ENCODE measurements at places on chromosomes 5 and 9.

DNA sequence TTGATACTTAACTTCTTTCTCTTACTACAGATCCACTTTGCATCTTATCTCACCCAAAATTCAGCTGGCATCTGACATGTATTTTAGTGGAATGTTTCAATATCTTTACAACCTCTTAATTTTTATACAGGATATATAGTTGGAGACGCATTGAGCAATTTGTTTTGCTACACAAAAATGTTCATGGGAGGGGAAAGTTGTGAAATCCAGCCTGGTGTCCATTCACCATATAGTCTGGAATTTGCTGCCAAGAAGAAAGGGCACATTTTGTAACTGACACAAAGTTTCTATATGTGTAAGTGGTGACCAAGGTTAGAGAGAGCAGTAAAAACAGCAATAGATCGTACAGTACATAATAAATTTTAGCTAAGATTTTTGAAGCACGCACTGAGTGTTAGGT, 14.0 kb upstream of the CHD1 start:
- no peak for DNase-seq

DNA sequence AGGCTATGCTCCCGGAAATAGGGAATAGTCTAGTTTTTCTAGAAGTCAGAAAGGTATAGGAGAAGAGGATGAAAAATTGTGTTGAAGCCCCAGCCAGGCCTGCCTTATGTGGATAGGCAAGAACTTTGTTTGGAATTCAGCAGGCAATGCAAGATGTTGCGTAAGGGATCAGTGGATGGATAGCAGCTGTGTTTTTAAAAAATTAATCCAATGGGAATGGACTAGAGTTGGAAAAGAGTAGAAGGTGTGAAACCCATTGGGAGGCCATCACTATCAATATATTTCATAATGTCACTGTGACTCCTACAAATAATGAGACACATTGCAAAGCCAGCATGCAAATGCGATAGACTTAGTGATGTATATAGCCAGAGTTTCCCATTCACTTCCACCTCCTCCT, 281.9 kb downstream of the MARCHF11 start:
- no peak for DNase-seq

DNA sequence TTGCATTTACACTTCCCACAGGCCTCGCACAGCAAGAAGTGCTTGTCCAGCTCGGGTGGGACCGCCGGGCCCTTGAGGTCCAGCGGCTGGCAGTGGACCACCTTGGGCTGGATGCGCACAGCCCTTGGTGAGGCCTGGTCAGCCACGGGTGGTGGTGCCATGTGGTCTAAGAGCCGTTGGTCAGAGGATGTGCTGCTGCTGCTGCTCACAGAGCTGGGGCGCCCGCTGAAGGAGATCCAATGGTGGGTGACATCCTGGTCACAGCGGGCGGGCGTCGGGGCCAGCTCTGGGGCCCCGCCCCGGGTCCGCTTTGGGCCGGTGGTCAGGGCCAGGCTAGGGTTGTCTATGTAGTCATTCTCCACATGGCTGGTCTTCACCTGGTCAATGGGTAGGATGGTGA, 10.2 kb downstream of the SPRY4 start:
- no peak for DNase-seq

- no peak for DNase-seq
These were observed 33.9 kb downstream of the EGFLAM start for GRCh38 chr5:38292228-38292627.

GRCh38 chr5:170293273-170293672, 4.3 kb downstream of the LCP2 start:
- DNase-seq = no peak

DNA sequence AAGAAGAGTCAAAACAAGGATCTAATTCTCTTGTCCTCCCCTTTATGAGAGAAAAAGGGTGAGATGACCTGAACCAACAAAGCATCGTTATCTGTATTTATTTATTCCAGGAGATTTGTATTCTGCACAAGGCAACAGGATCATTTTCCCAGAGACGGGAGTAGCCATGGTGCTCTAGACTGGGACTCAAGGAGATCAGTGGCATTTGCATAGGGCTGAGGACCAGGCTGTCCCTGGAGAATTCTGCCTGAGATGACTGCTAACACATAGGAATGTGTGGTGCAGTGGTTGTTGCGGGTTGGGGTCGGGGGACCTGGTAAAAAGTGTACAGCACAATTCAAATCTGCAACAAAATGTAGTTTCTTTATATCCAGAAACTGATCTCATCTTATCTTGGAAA, 22.3 kb upstream of the ZNF474 start:
- no peak for DNase-seq

GRCh38 chr9:71929791-71930440, 18.5 kb downstream of the C9orf85 start:
- DNase-seq = no peak

DNA sequence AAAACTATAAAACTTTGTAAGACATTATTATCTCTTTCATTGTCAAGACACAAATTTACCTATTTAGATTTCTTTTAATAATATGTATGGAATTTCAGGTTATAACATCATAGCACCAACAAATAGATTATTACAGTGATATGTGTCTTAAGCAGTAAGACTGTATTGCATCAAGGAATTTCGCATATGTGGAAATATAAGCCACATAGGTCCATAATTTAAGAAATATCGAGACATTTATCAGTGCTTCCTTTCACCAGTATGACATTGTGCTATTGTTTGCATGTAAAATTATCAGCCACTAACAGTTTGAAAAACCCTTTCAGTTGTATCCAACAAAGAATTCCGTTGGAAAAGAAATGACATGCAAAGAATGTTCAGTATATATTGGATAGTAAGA, 186.7 kb upstream of the RASA1 start:
- DNase-seq = no peak

GRCh38 chr5:76791461-76791860, 27.4 kb upstream of the F2RL1 start:
- DNase-seq = no peak

DNA sequence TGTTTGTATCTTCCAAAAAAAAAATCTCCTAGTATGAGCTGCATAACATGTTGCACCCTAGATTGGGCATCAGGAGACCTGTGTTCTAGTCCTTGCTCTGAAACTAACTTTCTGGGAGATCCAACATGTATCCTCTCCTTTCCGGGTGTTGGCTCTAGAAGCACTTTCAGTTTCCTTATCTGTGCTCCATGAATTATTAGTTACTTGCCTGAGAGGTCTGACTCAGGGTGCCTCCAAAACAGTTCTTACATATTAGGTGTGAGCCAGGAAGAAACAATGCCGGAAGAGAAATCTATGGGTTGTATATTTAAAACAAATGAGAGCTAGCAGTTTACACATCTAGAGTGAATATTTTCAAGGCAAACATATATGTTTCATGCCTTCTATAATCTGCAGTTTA, 36.7 kb upstream of the SLC36A2 start:
- DNase-seq = no peak

DNA sequence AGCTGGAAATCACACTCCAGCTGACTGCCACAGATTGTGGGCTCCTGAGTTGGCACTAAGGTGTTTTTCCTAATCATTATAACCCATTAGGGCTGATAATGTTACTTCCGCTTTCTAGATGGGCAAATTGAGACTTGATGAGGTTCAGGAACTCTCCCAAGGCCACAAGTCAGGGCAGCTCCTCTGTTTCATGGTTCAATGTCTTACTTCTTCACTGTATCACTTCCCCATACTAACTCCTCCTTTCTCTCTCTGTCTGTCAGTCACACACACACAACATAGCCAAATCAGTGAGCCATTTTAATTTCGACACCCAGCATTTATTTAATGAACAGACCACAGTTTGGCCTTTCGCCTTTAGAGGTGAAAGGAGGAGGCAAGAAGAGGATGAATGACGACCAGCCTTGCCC, 17.8 kb upstream of the TRAF1 start:
- no peak for DNase-seq

GRCh38 chr9:110687497-110687896, 18.9 kb downstream of the MUSK start:
- no peak for DNase-seq

DNA sequence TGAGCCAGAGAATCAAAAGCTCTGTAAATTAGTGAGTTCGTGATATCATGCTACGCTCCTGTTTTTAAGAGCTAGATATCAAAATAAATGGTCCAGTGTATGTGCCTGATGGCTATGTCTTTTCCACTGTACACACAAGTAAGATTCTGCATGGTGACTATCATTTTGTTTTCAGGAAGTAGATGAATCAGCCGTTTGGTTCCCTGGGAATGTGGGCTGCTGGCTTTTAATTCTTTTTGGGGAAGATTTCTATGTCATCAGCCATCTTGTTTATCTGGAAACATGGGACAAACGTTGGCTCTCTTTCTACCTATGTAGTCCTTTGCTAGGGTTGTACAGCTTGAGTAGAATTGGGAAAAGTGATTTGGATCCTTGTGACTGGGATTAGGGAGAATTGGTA, 126.7 kb downstream of the GRIA1 start:
- DNase-seq = no peak

DNA sequence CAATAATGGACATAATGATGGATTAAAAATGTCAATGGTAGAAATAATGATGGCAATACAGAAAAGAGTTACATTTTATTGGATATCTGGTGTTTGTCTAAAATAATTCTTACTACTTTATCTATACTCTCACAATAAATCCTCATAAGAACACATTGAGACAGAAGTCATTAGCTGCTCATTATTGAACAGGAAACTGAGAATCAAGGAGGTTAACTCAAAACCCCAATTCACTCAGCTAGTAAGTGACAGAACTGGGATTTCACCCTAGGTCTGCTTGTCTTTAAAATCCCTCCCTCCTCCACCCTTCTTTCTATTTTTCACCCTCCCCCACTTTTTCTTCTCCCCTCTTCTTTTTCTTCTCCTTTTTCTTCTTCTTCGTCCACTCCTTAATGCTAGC, 285.8 kb upstream of the TNC start:
- no peak for DNase-seq

- no peak for DNase-seq
These were observed 533.5 kb downstream of the ZNF608 start for GRCh38 chr5:124212934-124213333.

- no peak for DNase-seq
These were observed 10.9 kb upstream of the JMY start for GRCh38 chr5:79225026-79225425.

DNA sequence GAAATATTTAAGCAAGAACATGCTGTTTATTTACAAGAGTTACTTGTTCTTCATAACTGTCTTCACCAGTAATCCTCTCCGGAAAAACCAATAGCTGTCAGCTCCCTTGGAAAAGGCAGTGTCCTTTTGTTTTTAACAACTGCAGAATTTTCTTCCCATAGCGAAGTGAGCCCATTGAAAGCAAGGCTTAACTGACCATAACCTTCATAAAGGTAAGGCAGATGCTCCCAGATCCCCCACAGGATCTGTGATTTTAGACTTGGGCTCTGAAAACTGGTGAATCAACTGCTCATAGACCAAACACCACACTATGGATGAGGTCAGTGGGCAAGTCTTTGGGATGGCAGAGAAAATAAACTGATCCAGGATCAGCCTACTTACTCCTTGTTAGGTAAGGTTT, 155.0 kb downstream of the GLIS3 start:
- DNase-seq = no peak

DNA sequence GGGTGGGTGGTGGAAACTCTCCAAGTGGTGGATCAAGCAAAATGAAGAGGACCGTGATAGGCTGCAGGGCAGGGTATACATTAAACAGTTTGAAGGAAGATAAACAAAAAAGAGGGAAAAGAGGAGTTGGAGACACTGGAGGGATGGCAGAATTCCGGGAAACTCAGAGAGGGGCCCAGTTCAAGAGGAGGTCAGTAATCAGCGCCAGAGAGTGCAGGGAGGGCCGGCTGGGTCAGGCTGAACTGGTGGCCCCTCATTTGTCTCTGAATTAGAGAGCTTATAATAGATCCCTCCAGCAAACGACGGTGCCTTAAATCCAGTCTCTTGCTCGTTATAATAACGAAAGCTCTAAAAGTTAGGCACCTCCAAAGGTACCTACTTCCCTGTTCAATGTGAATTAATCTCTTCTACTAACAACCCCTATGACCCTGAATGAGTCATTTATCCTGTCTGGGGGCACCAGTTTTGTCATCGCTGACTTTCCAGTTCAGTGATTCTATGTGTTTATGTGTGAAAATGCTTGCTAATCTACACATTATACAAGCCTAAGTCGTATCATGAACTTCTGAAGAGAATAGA, 2.4 kb upstream of the ZSWIM6 start:
- DNase-seq = no peak

- no peak for DNase-seq
These were observed 2.1 kb downstream of the SPATA31E1 start for GRCh38 chr9:87884578-87885459.

GRCh38 chr5:71873191-71873591, 154.1 kb downstream of the CARTPT start:
- DNase-seq = peak; percentile 52

DNA sequence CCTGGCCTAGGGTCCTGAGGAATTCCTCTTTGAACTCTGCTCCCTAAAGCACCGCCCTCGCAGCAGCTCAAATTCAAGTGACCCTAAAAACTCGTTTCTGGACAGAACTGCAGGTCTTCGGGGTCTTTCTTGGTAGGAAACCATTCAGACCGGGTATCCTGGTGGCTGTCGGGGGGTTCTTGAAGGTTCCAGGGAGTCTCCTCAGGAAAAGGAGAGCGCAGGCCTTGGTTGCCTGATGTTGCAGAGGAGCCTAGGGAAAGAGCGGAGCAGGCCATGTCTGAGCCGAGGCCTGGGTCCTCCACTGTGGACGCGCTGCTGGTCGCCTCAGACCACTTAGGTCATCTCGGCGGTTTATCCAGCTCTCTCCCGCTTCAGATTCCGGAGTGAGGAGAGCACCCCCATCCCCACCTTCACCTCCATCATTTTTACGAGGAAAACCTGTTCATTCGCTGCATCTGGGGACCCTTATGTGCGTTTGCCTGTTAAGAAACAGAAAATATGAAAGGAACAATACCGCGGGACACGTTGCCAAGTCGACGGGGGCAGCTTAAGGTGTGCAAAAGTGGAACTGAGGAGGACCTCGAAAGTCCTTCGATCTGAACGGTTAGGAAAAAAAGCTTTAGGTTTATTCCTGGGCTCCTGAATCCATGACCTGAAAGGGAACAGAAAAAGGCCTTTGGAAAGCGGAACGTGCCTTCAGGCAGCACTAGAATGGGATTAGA, 299.4 kb downstream of the PARP8 start:
- no peak for DNase-seq

DNA sequence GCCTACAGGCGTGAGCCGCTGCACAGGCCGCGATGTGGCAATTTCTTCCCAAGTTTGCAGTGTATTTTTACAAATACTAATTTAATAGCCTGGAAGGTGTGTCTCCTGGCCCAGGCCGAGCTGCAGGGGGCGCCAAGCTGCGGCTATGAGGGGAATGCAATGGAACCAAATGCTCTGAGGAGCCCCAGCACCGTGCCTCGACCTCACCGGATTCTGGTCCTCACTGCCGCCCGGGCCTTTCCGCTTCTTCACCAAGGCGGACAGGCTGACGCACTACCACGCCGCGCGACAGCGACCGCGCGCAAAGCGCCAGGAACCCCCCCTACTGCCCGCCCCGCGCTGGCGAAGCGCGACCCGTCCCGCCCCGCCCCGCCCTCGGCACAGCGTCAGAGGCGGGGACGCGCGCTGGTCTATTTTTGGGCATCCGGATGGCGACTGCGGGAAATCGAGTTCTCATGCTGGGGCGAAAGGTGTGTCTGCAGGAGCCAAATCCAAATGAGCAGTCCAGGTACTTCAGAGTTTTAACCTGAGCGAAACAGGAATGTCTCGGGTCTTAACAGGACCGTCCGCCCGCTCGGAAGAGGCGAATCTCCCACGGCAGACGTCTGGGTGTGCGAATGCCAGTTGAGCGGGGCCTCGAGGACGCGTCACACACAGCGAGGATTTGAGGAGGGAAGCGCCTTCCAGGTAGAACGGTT, 31.7 kb upstream of the PRXL2C start:
- no peak for DNase-seq

GRCh38 chr5:149840226-149840825, 104.3 kb downstream of the PDE6A start:
- no peak for DNase-seq

- DNase-seq = no peak
These were observed 33.1 kb downstream of the DRD1 start for GRCh38 chr5:175410926-175411325.

Measured in D341Med (cell line).